ENCODE measurements at places on chromosomes 4 and X.

DNA sequence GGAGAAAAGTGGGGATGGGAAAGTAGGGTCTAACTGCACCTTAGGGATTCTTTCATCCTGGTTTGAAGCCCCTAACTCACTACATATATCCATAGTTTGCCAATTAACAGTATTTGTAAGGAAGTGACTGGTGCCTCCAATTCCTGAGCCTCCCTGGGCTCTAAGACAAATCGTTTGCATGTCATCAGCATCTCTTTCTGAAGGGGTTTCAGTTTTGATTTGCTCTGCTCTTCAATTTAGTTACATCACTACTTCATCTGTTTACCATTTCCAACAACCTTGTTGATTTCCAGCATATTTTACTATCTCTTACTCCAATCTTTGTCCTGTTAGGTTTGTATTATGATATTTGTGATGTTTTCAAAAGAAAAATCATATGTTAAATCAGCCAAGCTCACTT is 15.5 kb upstream of the DDX60 start:
- DNase-seq, result no peak

- peak; percentile 87 for DNase-seq
Measured at GRCh38 chr4:87985097-87985886, 9.8 kb downstream of the SPP1 start.

DNA sequence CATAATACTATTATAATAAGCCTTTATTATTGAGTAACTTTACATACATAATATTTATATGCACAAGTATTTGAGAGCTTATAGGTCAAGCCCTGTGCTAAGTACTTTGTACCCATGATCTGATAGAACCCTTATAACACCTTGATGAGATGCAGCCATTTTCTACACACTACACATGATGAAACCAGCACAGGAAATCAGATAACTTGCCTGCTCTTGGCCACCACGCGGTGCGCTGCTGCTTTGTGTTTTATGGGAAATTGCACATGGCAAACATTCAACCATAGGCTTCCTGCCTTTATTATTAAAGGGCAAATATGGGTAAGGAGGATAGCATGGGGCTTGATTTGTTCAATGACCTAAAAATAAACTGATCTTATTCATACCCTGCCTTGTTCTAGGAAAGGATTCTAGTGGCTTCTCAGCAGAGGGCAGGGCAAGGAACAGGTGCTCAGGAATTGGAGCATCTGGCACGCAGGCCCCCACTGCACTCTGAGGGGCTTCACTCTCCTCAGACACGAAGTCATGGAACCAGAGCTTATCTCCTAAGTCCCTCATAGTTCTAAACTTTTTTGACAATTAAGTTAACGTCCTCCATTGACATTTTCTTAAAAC is 31.6 kb upstream of the NAP1L5 start:
- no peak for DNase-seq

- DNase-seq, result no peak
Measured at GRCh38 chr4:188532751-188533150, 393.5 kb downstream of the TRIML1 start.

GRCh38 chr4:128528793-128529553 is 241.4 kb upstream of the PGRMC2 start:
- DNase-seq, result no peak

DNA sequence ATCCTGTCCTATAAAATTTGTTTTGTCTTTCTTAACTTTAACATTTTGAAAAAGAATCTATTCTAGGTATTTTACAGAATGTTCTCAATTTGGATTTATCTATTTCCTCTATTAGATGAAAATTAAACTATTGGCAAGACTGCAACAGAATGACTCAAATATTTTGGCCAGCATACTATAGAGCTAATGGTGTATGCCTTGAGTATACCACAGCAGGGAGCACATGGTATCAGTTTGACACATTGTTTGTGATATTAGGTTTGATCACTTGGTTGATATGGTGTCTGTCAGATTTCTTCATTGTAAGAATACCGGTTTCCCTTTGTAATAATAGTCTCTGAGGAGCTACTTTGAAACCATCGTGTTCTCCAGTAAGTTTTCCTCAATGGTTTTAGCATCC is 87.8 kb upstream of the NPNT start:
- no peak for DNase-seq

DNA sequence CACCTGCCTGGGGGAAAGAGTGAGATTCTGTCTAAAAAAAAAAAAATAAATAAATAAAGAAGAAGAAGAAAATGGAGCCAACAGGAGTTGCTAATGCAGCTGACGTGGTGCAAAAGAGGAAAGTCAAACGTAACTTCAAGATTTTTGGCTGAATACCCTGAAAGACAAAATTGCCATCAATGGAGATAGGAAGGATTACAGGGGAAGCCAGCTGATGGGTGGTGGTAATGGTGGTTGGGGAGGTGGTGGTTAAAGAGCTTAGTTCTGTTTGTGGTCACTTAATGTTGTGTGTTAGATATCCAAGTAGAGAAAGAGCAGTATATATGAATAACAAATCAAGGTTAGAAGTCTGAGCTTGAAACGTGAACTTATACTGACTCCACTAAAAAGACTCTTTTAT is 225.4 kb downstream of the ARHGAP24 start:
- no peak for DNase-seq

DNA sequence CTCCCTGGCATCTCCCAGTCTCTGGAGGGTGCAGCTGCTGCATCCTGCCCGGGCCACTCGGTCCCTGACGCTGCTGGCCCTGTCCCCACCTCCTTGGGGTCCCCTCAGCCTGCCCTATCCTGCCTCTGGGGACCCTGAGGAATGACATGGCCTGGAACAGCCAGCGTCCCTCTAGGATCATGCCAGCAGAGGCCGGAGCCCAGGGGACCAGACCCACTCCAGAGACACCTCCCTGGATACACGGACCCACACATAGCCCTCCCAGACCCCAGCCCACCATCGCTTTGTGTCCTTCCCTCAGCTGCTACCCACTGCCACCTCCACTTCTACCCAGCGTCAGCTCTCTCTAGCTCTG is 35.5 kb downstream of the CPLX1 start:
- peak; percentile 58 for DNase-seq

- peak; percentile 85 for DNase-seq
Measured at GRCh38 chr4:1232661-1233621, 16.0 kb downstream of the CTBP1 start.

DNA sequence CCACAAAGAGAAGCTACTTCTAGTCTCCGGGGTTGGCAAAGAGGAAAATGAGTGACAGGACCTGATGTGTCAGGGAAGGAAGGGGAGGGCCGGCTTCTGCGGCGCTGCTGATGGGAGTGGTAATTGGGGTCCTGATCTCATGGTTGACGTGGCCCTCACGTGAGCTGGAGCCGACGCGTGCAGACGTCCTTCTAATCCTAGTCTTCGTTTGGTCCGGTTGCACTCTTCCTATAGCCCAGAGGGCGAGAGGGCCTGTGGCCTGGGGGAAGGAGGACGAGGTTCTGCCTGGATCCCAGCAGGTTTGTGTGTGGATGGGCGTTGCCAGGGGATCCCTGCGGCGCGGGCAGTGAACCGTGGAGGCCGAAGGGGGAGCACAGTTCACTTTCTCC is at the start of gene ARMCX1:
TSS of gene ARMCX1 (plus strand) at position 186 of the 389 bp plus-strand sequence. CDS start 2,384 bp downstream, outside the sequence.
- peak; percentile 73 for DNase-seq

- peak; percentile 86 for DNase-seq
Measured at GRCh38 chr4:57102050-57102624, 8.0 kb downstream of the IGFBP7 start.

- DNase-seq, result no peak
Measured at GRCh38 chr4:181018472-181018871, 1224.7 kb upstream of the TENM3 start.
